PC-9 (cell line): ENCODE measurements at places on chromosomes 11 and 22. TPM values are rescaled to one million over a fixed set of nuclear protein-coding genes. Genes with fewer than 3 reads are reported as not detected.
A peak's percentile ranks its signal among the peaks of the same experiment; 100 is the strongest.

DNA sequence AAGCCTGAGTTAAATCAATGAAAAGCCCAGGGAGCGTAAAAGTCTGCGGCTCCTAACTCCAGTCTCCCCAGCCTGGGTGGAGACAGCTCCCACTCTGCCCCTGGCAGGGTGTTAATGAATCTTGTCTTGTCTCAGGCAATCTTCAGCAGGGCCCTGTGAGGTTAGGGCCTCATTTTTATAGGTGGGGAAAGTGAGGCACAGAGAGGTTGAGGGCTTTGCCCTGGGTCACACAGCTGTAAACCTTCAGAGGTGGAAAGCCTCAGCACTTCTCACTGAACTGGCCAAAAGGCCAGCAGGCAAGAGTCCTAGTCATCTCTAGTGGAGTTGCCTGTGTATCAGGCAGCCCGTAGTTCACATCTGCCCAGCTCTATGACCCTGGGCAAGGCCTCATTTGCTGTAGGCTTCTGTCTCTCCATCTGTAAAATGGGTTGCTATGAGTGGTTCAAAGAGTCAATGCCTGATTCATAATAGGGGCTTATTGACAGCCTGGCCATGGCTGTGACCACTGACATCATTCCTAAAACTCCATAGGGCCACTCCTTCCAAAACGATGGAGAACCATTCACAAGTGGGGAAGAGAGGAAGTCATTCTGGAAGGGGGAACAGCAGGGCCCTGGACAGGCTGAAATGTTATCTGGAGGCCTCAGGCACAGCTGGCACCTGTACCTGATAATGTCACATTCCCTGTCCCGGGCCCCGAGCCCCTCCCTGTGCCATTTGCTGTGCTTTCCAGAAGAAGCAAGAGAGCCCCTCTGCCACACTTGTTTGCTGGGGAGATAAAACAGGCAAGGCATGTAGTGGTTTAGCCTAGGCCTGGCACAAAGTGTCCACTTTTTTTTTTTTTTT is 6.0 kb downstream of the CBX7 start:
- H3K4me3 ChIP-seq, result peak overlapping the region; percentile 98; the same call in 1 of the 2 replicates
- H3K27ac ChIP-seq, result peak overlapping the region; percentile 8; the same call in 1 of the 2 replicates
- H3K4me1 ChIP-seq, result peaks cover 22% of the 10 kb centered on the region
- no peaks in the 10 kb centered on the region for H3K36me3 ChIP-seq
- no peaks in the 10 kb centered on the region for H3K27me3 ChIP-seq
- no peak for DNase-seq

CABP4 gene
- 2.0 and 2.5 TPM in 2 replicates for total RNA-seq

DNA sequence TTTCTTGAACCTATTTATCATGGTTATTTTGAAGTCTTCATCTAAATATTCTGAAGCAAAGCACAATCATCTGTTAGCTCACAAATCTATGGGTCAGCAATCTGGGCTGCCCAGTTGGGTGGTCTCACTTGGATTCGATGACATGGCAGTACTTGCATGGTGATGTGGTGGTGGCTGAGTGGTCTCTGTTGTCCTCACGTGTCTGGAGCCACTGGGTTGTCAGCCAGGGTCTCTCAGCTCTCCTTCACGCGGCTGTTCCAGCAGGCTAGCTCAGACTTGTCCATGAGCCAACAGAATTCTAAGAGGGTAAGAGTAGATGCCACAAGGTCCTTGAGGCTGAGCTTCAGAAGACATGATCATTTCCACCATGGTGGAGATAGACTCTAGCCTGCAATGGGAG is 66.4 kb upstream of the KCNQ1OT1 start:
- no peaks in the 10 kb centered on the region for H3K27me3 ChIP-seq
- no peaks in the 10 kb centered on the region for H3K36me3 ChIP-seq
- H3K4me1 ChIP-seq, result no peaks in the 10 kb centered on the region
- H3K27ac ChIP-seq, result no peak overlapping the region

- no peaks in the 10 kb centered on the region for H3K27me3 ChIP-seq
- DNase-seq, result no peak
- H3K4me1 ChIP-seq, result no peaks in the 10 kb centered on the region
- no peak overlapping the region for H3K27ac ChIP-seq
Observed at GRCh38 chr11:46574656-46575055, 19.2 kb downstream of the AMBRA1 start.

BIRC3 gene
- total RNA-seq, result 3.8 and 4.8 TPM in 2 replicates

- no peak for DNase-seq
- no peak overlapping the region for H3K27ac ChIP-seq
- no peaks in the 10 kb centered on the region for H3K4me1 ChIP-seq
- peaks cover 32% of the 10 kb centered on the region for H3K36me3 ChIP-seq
- no peaks in the 10 kb centered on the region for H3K27me3 ChIP-seq
Observed at GRCh38 chr22:41247703-41248102, 7.0 kb upstream of the CHADL start.

FOLH1 gene
- total RNA-seq, result not detected in 2 replicates

- DNase-seq, result no peak
- H3K4me3 ChIP-seq, result no peak overlapping the region
- peaks cover 15% of the 10 kb centered on the region for H3K4me1 ChIP-seq
- H3K27me3 ChIP-seq, result no peaks in the 10 kb centered on the region
Observed at GRCh38 chr11:69157156-69157821, 1.6 kb downstream of the SMIM38 start.

DNA sequence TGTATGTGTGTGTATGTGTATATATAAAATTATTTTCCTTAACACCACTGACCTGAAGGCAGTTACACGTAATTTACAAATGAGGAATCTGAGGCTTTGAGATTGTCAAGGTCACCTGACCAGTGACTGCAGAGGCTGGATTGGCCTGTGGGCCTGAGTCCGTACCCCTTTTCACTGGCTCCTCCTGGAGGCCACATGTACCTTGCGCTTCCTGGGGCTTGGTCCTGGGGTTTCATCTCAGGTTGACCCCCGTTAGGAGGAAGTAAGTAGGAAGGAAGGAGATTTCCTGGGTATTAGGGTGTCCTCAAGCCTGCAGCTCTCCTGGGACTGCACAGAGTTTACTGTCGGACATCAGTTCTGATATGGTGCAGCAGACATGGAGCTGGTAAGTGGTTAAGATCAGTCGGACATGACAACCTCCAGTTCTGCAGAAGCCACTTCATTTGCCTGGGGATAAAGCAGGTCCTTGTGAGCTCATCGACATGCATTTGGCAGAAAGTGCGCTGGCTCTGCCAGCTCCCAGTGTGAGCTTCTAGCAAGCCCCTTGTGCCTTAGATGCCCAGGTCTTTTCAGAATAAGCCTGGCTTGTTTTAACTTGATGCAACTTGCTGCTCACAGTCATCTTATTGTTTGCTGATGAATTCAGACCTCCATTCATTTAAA is 36.6 kb downstream of the ST3GAL4 start:
- no peak overlapping the region for H3K4me3 ChIP-seq
- H3K36me3 ChIP-seq, result no peaks in the 10 kb centered on the region
- DNase-seq, result no peak
- no peak overlapping the region for H3K27ac ChIP-seq
- peaks cover 13% of the 10 kb centered on the region for H3K4me1 ChIP-seq
- H3K27me3 ChIP-seq, result no peaks in the 10 kb centered on the region

SLC5A1 gene
- not detected in 2 replicates for total RNA-seq

GRCh38 chr22:26672060-26672471 is 14.7 kb downstream of the MIAT start:
- peak overlapping the region; percentile 93 for H3K27ac ChIP-seq
- no peak for DNase-seq
- peaks cover 14% of the 10 kb centered on the region for H3K4me1 ChIP-seq
- peak overlapping the region; percentile 86; the same call in 1 of the 2 replicates for H3K4me3 ChIP-seq

DNA sequence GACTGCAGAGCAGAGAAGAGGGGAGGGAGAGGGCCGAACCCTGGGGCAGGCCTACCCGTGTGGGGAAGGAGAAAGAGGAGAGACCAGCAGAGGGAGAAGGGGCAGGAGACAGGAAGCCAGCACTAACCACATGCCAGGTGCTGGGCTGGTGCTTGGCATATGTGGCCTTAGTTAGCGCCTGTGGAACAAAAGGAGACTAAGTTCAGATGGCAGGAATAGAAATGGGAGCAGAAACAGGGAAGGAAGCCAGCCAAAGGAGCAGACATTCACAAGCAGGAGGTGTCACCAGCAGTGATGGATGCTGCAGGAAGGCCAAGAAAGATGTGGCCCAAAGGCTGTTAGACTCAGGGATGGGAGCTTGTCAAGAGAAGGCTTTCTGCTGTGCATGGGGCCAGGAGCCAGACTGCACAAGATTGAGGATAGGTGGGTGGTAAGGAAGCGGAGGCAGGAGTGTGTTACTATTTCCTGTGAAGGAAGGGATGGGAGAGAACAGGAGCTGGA is 26.7 kb downstream of the TREH start:
- no peak overlapping the region for H3K4me3 ChIP-seq
- peaks cover 4% of the 10 kb centered on the region; the same call in 1 of the 2 replicates for H3K36me3 ChIP-seq
- no peak overlapping the region for H3K27ac ChIP-seq
- H3K4me1 ChIP-seq, result no peaks in the 10 kb centered on the region
- no peak for DNase-seq

DNA sequence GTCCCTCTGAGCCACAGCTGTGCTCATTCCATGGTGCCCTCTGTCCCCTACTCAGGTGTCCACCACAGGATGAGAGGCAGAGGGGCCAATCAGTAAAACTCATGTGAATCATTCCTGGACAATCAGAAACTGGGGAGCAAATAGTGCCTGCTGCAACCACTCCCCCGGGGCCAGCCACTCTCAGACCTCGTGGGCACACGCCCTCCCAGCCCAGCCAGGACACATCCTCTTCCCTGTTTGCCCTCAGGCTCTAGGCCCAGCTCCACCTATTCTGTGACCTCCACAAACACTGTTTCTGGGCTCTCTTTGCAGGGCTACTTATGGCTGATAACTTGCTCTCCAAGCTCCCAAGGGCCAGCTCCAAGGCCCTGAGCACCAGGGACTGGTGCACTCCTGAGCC is 14.0 kb upstream of the KCTD14 start:
- peak overlapping the region; percentile 45 for H3K27ac ChIP-seq
- no peak overlapping the region for H3K4me3 ChIP-seq
- H3K4me1 ChIP-seq, result peaks cover 64% of the 10 kb centered on the region
- no peaks in the 10 kb centered on the region for H3K27me3 ChIP-seq

DNA sequence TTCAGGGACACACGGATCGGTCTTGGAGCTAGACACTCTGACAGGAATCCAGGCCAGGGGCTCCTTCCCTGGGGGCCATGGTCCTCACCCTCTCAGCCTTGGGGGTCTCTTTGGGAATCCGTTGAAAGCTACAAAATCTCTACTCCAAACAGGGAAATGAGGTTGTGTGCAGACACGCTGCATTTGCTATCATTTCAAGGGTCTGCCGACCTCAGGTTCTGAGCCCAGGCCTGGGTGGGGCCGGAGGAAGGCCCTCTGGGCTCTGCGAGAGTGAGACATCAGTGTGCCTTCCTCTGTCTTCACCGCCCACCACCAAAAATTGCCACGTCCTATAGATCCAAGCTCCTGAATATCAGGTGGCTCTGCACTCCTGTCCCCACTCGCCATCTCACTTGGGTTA is 74.4 kb upstream of the FGF3 start:
- no peak overlapping the region for H3K4me3 ChIP-seq
- H3K4me1 ChIP-seq, result peaks cover 68% of the 10 kb centered on the region
- H3K27ac ChIP-seq, result peak overlapping the region; percentile 85
- H3K36me3 ChIP-seq, result peaks cover 10% of the 10 kb centered on the region; the same call in 1 of the 2 replicates
- no peaks in the 10 kb centered on the region for H3K27me3 ChIP-seq
- no peak for DNase-seq

OR5D14 gene
- total RNA-seq, result not detected in 2 replicates
